HCEC 1CT (cell line): ENCODE measurements at places on chromosomes 2 and 18.
A peak's percentile ranks its signal among the peaks of the same experiment; 100 is the strongest.

- no peak for DNase-seq
Observed at GRCh38 chr2:201444746-201445465, 6.4 kb downstream of the TRAK2 start.

DNA sequence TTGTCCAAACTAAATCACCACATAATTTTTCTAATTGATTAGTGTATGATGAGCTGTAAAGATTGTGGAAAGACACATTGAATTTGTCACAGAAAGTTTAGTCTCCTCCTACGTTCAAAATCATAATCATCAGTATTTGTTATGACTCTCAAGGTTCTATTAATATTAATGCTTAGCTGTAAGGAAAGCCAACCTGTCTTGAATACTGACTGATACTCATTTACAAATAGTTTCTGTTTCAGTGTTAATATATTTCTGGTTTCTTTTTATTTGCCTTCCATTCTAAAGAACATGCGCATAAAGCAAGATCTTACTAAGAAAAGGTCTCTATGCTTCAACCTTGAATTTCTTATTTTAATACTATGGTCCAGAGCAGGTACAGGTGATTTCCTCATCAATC lies 55.1 kb downstream of the CPS1 start:
- DNase-seq, result no peak

DNA sequence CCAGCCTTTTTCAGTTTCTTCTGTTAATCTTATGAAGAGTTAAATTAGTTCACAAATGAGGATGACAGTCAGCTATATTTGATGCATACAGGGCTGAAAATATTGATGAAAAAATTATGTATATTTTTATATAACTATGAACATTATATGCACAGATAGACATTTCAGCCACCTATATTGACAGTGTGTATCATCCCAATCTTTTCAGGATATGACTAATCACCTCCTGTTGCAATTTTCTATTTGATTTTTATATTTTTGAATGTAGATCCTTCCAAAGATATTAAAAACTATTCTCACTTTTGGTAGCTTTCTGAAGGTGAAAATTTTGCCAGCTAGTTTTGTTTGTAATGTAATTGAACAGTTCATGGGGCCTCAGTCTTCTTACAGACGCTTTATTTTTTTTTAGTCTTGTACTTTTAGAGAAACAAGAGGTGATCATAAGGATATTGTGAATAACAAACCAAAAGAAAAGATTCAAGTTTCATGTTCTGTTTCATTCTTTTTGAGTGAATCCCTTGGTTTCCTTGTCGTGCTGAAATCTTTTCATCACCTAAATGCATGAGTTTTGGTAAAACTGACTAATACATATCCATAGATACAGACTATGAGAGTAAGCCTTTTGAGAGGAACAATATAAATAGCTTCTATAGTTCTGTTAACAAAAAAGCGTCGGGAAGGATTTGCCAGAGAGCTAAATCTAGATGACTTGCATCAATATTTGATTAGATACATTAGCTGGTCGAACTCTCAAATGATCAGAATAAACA lies 123.1 kb downstream of the ARHGAP15 start:
- DNase-seq, result no peak

DNA sequence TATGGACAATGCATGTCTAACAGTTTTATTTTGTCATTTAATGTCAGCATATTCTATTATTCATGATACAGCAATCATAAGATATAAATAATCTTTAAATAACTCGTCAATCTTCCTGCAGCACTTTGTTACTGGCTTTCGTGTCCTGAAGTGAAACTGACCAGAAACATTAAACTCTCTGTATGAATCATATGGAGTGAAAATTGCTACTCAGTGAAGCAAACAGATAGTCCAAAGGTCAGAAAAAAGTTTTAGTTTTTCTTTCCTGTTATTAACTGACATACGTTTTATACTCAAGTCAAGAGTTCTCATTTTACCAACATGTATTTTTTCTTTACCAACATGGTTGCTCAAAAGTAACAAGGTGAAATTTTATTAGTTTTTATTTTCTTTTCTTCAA lies 106.8 kb upstream of the GALNT5 start:
- DNase-seq, result peak; percentile 72

GRCh38 chr18:51011709-51012108 lies 18.3 kb upstream of the SMAD4 start:
- DNase-seq, result no peak

DNA sequence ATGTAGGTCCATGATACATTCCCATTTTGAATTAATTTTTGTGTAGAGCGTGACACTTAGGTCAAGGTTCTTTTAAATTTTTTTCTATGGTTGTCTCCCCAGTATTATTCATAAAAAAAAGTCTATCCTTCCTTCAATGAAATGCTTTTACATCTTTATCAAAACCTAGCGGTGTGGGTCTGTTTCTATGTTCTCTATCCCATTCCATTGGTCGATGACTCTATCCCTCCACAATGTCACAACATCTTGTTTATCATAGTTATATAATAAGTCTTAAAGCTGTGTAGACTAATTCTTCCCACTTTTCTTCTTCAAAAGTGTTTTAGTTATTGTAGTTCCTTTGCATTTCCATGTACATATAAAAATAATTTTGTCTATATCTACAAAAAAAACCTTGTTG lies 47.2 kb upstream of the GPR17 start:
- no peak for DNase-seq
